ENCODE measurements at places on chromosomes 16 and 17. TPM values are rescaled to one million over a fixed set of nuclear protein-coding genes. Genes with fewer than 3 reads are reported as not detected.

The KRTAP16-1 gene
- 0.15 TPM for total RNA-seq

The GPS1 gene
- 97.2 TPM for total RNA-seq

The IRX3 gene
- total RNA-seq: not detected

The DRC3 gene
- 0.58 TPM for total RNA-seq

The C16orf96 gene
- total RNA-seq: not detected

The EFCAB5 gene
- total RNA-seq: 1.1 TPM

The IGFBP4 gene
- 5.3 TPM for total RNA-seq

The CDH3 gene
- 0.87 TPM for total RNA-seq

The SGF29 gene
- total RNA-seq: 18.5 TPM

The SDR42E2 gene
- total RNA-seq: not detected

The PITPNM3 gene
- total RNA-seq: 1.4 TPM

The NHERF1 gene
- 160 TPM for total RNA-seq

The KRT32 gene
- total RNA-seq: not detected

The GJD3 gene
- total RNA-seq: not detected

The CD300E gene
- total RNA-seq: not detected

Measured in activated T-helper 17 cell treated with anti-CD3 and anti-CD28 coated beads, Interleukin-2, amount 50 U/mL, for 72 hours (primary cell).